Sigmoid colon (tissue), 7 donors: ENCODE measurements at places on chromosomes 16 and 17. TPM values are rescaled to one million over a fixed set of nuclear protein-coding genes. Genes with fewer than 3 reads are reported as not detected.

The ESRP2 gene
- polyA plus RNA-seq: 50.0 TPM

- peaks cover 22% of the 10 kb centered on the region for H3K36me3 ChIP-seq
- H3K4me3 ChIP-seq: peak overlapping the region; percentile 99
- DNase-seq: no peak
- H3K27me3 ChIP-seq: no peaks in the 10 kb centered on the region
Observed at GRCh38 chr17:80992077-80992947, 671 bp downstream of the CHMP6 start.

- peaks cover 22% of the 10 kb centered on the region for H3K27me3 ChIP-seq
- H3K36me3 ChIP-seq: no peaks in the 10 kb centered on the region
- H3K27ac ChIP-seq: no peak overlapping the region
- H3K4me1 ChIP-seq: peaks cover 13% of the 10 kb centered on the region
- no peak overlapping the region for H3K4me3 ChIP-seq
Observed at GRCh38 chr16:89253548-89254287, 36.2 kb downstream of the ZNF778 start.

DNA sequence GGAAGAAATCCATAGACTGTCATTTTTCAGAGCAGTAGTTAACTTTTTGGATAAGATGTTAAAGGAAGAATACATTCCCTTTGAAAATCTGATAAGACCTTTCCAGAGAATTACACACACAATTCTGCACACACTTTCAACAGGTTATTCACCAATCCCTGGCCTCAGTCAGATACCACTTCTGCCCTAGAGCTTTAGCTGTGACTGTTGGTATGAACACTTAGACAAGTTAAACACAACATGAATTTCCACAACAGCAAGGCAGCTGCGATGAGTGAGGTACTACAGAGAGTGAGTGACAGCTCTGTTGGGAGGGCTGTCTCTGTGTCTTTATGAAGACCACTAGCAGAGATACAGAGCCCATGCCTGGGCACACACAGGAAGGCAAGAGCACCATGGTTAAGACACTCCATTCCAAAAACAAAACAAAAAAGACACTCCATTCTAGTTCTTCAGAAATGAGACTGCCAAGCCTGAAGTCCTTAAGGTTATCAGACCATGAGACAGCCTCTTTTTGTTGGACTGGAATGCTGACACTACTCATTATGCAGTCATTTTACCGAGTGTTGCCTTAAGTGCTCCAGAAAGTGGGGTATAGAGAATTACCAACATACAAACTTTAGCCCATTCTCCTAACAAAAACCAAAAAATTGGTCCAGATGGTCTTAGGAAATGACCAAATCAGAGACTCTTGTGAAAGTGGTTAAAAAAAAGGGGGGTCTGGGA lies 42.4 kb downstream of the TOM1L2 start:
- no peak for DNase-seq
- H3K4me3 ChIP-seq: no peak overlapping the region
- no peaks in the 10 kb centered on the region for H3K36me3 ChIP-seq
- H3K27ac ChIP-seq: peak overlapping the region; percentile 29
- no peaks in the 10 kb centered on the region for H3K27me3 ChIP-seq
- peaks cover 28% of the 10 kb centered on the region for H3K4me1 ChIP-seq
